ENCODE measurements at places on chromosomes 1 and 21.

DNA sequence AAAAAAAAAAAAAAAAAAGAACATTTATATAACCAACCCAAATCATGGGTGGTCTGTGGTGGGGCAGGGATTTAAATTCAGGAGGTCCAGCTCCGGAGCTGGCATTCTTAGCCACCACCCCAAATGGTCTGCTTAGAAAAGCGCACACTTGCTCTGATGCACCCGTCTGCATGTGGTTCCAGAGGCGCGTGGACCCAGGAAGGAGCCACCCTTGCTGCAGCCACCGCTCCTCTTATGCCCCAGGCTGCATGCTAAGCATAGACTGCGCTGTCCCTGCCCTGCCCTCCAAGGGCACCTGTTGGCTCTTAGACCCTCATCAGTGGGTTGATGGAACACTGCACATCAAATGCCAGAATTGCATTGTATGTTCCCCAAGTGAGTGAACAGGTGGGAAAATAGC is 41.4 kb downstream of the ATP5PO start:
- no peaks in the 10 kb centered on the region for H3K27me3 ChIP-seq
- peaks cover 17% of the 10 kb centered on the region for H3K36me3 ChIP-seq
- no peak overlapping the region for H3K27ac ChIP-seq
- H3K4me1 ChIP-seq, result no peaks in the 10 kb centered on the region
- DNase-seq, result no peak
- no peak overlapping the region for H3K4me3 ChIP-seq

- no peak overlapping the region for H3K27ac ChIP-seq
- H3K4me1 ChIP-seq, result peaks cover 12% of the 10 kb centered on the region
Measured at GRCh38 chr1:156773607-156774006, 6.3 kb downstream of the PRCC start.

GRCh38 chr1:229666585-229666984 is 40.5 kb downstream of the URB2 start:
- DNase-seq, result no peak
- H3K27me3 ChIP-seq, result no peaks in the 10 kb centered on the region
- H3K4me3 ChIP-seq, result no peak overlapping the region
- no peak overlapping the region for H3K27ac ChIP-seq

- no peak overlapping the region for H3K4me3 ChIP-seq
- no peaks in the 10 kb centered on the region for H3K27me3 ChIP-seq
- H3K36me3 ChIP-seq, result no peaks in the 10 kb centered on the region
- DNase-seq, result no peak
- H3K4me1 ChIP-seq, result peaks cover 22% of the 10 kb centered on the region
Measured at GRCh38 chr1:68293122-68293521, 60.8 kb upstream of the WLS start.

DNA sequence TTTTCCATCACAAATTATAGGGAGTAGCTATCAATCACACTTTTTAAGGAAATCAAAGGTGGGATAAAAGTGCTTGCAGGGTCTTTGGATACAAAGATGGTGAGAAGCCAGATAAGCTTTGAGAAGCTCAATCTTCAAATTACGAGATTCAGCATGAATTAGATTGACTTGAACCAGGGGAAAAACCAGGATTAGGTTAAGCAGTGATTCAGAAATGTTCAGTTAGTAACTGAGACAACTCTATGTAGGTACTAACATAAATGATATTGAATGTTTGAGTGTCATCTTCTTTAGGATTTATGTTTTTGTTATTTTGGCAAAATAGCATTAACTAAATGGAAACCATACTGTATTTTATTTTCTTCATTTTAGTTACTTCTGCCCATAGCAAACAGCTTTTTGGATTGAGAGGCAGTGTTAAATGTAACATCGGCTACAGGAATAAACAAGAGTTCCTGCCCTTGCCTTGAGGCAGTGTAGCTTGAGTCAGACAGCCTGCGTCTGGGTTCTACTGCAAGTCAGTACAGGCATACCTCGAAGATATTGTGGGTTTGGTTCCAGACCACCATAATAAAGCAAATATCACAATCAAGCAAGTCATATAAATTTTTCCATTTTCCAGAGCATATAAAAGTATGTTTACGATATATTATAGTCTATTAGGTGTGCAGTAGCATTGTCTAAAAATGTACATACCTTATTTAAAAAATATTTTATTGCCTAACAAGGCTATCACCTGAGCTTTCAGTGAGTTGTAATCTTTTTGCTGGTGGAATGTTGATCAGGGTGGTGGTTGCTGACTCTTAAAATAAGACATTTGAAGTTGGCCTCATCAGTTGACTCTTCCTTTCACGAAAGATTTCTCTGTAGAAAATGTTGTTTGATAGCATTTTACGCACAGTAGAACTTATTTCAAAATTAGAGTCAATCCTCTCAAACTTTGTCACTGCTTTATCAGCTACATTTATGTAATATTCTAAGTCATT is 36.9 kb upstream of the BACH1 start:
- no peak for DNase-seq
- no peak overlapping the region for H3K4me3 ChIP-seq
- H3K27me3 ChIP-seq, result no peaks in the 10 kb centered on the region
- no peaks in the 10 kb centered on the region for H3K36me3 ChIP-seq

DNA sequence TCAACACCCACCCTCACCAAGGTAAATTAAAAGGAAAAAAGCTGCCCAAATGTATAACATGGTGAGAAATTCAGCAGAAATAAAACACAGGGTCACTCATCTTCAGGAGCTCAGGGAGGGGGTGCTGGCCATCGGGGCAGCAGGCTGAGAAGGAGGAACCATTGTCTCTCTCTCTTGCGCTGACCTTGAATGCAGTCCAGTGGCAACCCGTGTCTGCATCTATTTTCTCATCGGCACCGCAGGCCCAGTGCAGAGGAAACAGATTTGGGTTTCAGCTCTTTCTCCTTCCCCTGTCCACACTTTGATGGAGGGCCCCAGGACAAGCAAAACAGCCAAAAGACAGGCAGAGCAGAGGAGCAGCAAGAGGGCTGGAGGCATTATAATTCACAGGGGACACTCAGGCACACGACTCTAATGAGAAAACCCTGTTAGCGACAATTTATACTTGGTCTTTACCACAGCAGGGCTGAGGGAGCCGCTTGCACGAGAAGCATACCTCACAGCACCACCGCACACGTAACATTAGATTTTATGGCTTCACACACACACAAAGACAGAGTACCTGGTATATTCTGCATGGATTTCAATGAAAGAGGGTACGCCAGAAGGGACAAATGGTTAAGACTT is 18.6 kb downstream of the MKNK1 start:
- peaks cover 18% of the 10 kb centered on the region for H3K36me3 ChIP-seq
- H3K4me3 ChIP-seq, result no peak overlapping the region
- DNase-seq, result no peak
- H3K27me3 ChIP-seq, result no peaks in the 10 kb centered on the region

- no peaks in the 10 kb centered on the region for H3K27me3 ChIP-seq
- H3K36me3 ChIP-seq, result no peaks in the 10 kb centered on the region
- H3K4me1 ChIP-seq, result no peaks in the 10 kb centered on the region
- no peak overlapping the region for H3K27ac ChIP-seq
Measured at GRCh38 chr1:198064181-198064580, 92.6 kb upstream of the NEK7 start.

- no peak overlapping the region for H3K27ac ChIP-seq
- DNase-seq, result no peak
- no peaks in the 10 kb centered on the region for H3K27me3 ChIP-seq
- H3K36me3 ChIP-seq, result no peaks in the 10 kb centered on the region
Measured at GRCh38 chr1:225209153-225209552, 218.7 kb downstream of the LBR start.

- H3K4me3 ChIP-seq, result no peak overlapping the region
- no peaks in the 10 kb centered on the region for H3K36me3 ChIP-seq
- peaks cover 2% of the 10 kb centered on the region for H3K27me3 ChIP-seq
- H3K4me1 ChIP-seq, result peaks cover 23% of the 10 kb centered on the region
- H3K27ac ChIP-seq, result no peak overlapping the region
- DNase-seq, result no peak
Measured at GRCh38 chr1:41670217-41670957, 185.9 kb upstream of the EDN2 start.

DNA sequence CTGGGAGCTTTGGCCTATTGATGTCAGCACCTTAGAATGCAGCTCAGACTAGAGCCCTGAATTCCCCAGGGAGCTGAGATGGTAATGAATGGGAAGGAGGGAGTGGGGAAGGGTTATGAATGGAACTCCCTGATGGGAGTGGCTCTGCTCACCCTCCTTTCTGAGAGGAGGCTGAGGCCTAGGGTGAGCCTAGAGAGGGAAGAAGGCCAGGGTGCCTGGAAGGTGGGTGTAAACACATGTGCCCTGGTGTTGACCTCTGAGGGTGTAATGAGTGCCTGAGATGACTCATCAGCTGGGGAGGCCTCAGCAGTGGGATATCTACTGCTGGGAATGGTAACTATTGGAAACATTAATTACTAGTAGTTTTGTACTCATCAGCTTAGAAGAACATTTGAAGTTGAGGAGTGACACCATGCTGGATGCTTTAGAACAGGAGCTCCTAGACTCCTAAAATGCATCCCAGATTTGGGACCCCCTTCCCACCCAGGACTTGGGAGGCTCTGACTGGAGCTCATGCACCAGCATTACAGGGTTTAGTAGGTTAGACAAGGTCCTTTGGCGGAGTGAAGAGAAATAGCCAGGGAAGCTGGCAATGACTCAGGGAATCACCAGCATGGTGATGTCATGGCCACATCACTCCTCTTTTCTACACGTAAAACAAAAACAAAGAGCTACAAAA is 16.0 kb upstream of the PIGV start:
- H3K4me3 ChIP-seq, result no peak overlapping the region
- peaks cover 79% of the 10 kb centered on the region for H3K36me3 ChIP-seq
- no peak for DNase-seq

DNA sequence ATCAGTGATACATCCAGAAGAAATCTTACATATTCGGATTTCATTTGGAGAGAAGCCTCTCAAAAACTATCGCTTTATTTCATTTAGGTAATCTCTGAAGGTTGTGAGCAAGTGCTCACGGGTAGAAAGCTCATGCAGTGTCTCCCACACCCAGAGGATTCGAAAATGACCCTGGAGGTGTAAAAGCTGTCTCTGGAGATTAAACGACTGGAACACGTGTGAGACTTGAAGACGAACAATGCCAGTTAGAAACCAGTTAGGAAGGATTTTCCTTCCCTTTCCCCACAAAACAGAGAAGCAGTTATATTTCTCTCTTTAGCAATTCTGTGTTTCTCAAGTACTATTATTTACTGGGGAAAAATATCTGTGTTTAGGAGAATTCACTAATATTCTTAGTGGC is 92.5 kb upstream of the CD55 start:
- no peak overlapping the region for H3K4me3 ChIP-seq
- no peaks in the 10 kb centered on the region for H3K36me3 ChIP-seq
- no peak overlapping the region for H3K27ac ChIP-seq
- no peaks in the 10 kb centered on the region for H3K4me1 ChIP-seq
- DNase-seq, result no peak

- no peaks in the 10 kb centered on the region for H3K27me3 ChIP-seq
- DNase-seq, result no peak
- H3K27ac ChIP-seq, result no peak overlapping the region
- H3K4me1 ChIP-seq, result no peaks in the 10 kb centered on the region
- no peaks in the 10 kb centered on the region for H3K36me3 ChIP-seq
Measured at GRCh38 chr1:247496581-247497285, 38.8 kb upstream of the OR2B11 start.

DNA sequence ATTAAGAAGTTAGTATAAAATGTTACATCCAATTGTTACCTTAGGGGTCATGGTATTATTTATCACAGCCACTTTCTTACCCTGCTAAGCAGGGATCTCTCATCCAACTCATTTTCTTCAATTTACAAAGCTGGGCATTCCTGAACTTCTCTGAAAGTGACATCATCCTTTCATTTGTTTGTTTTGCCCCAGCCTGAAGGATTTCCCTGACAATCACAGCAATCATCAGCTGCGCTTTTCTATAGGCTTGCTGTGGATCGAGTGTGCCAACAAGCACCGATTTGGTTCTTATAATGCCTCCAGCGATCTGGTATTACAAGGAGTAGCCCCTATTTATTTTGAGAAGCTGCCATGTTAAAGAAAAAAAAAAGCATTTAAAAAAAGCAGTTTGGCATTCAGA is 240.2 kb downstream of the USH2A start:
- DNase-seq, result no peak
- no peaks in the 10 kb centered on the region for H3K4me1 ChIP-seq
- no peaks in the 10 kb centered on the region for H3K36me3 ChIP-seq
- H3K4me3 ChIP-seq, result no peak overlapping the region
- H3K27ac ChIP-seq, result no peak overlapping the region
- no peaks in the 10 kb centered on the region for H3K27me3 ChIP-seq

DNA sequence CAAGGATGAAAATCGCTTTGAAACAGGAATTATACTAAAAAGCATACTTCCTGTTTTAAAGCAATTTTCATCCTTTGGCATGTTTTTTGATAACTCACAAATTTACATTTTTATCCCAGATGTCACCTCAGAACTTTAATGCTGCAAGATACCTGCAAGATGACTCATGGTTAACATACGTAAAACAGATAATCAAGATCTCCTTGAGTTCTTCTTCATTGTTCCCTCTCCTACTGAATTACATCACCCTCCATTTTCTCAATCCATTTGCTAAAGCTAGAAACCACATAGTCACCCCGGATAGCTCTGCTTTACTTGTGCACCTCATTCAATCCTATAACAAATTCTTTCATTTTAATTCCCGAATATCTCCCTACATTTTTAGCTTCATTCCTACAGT is 1114.2 kb downstream of the PLA2G4A start:
- no peak for DNase-seq
- H3K27ac ChIP-seq, result no peak overlapping the region
- H3K27me3 ChIP-seq, result no peaks in the 10 kb centered on the region
- H3K36me3 ChIP-seq, result no peaks in the 10 kb centered on the region

GRCh38 chr1:71593523-71593922 is 512.7 kb upstream of the ZRANB2 start:
- H3K4me3 ChIP-seq, result no peak overlapping the region
- DNase-seq, result no peak
- no peaks in the 10 kb centered on the region for H3K4me1 ChIP-seq
- H3K27ac ChIP-seq, result no peak overlapping the region
- no peaks in the 10 kb centered on the region for H3K27me3 ChIP-seq

GRCh38 chr1:22055463-22055862 is 3.0 kb downstream of the CDC42 start:
- H3K4me3 ChIP-seq, result no peak overlapping the region
- H3K27me3 ChIP-seq, result no peaks in the 10 kb centered on the region
- peaks cover 8% of the 10 kb centered on the region for H3K36me3 ChIP-seq
- H3K27ac ChIP-seq, result no peak overlapping the region

- H3K27me3 ChIP-seq, result no peaks in the 10 kb centered on the region
- no peak overlapping the region for H3K4me3 ChIP-seq
- H3K27ac ChIP-seq, result no peak overlapping the region
- H3K36me3 ChIP-seq, result peaks cover 4% of the 10 kb centered on the region
Measured at GRCh38 chr1:205350124-205350523, 6.6 kb downstream of the KLHDC8A start.

GRCh38 chr1:43319288-43319687 is 18.3 kb upstream of the MPL start:
- no peaks in the 10 kb centered on the region for H3K36me3 ChIP-seq
- H3K4me3 ChIP-seq, result no peak overlapping the region
- H3K27ac ChIP-seq, result no peak overlapping the region

GRCh38 chr1:160625725-160626498 is 20.9 kb downstream of the SLAMF1 start:
- no peak overlapping the region for H3K27ac ChIP-seq
- no peaks in the 10 kb centered on the region for H3K36me3 ChIP-seq
- no peak for DNase-seq
- no peak overlapping the region for H3K4me3 ChIP-seq

- DNase-seq, result no peak
- peaks cover 18% of the 10 kb centered on the region for H3K4me1 ChIP-seq
- H3K27me3 ChIP-seq, result no peaks in the 10 kb centered on the region
- no peak overlapping the region for H3K27ac ChIP-seq
- H3K4me3 ChIP-seq, result no peak overlapping the region
Measured at GRCh38 chr1:11295905-11296304, 22.9 kb downstream of the UBIAD1 start.

- H3K27ac ChIP-seq, result no peak overlapping the region
- no peaks in the 10 kb centered on the region for H3K4me1 ChIP-seq
- no peaks in the 10 kb centered on the region for H3K27me3 ChIP-seq
- H3K36me3 ChIP-seq, result no peaks in the 10 kb centered on the region
- DNase-seq, result no peak
- H3K4me3 ChIP-seq, result no peak overlapping the region
Measured at GRCh38 chr1:91098299-91098906, 76.6 kb upstream of the ZNF644 start.

Data from spinal cord (tissue), 10 donors.